ENCODE measurements at places on chromosomes 16 and 17. TPM values are rescaled to one million over a fixed set of nuclear protein-coding genes. Genes with fewer than 3 reads are reported as not detected.

DNA sequence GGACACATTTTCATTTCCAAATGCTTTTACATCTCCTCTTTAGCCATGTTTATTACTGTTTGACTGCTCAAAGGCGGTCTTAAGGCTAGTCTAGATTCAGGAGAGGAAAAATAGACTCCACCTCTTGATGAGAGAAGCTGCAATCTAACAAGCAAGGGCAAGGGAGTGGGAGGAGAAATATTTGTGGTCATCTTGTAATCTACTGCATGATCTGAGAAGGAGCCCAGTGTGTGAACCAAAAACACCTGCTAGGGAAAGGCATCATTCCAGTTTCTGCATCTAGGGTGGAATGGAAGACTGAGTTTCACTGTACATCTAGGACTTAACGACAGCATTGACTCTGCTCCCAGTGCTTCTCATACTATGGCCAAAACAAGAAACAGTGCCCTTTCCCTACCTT is 232.2 kb upstream of the HS3ST3A1 start:
- DNase-seq, result no peak

DNA sequence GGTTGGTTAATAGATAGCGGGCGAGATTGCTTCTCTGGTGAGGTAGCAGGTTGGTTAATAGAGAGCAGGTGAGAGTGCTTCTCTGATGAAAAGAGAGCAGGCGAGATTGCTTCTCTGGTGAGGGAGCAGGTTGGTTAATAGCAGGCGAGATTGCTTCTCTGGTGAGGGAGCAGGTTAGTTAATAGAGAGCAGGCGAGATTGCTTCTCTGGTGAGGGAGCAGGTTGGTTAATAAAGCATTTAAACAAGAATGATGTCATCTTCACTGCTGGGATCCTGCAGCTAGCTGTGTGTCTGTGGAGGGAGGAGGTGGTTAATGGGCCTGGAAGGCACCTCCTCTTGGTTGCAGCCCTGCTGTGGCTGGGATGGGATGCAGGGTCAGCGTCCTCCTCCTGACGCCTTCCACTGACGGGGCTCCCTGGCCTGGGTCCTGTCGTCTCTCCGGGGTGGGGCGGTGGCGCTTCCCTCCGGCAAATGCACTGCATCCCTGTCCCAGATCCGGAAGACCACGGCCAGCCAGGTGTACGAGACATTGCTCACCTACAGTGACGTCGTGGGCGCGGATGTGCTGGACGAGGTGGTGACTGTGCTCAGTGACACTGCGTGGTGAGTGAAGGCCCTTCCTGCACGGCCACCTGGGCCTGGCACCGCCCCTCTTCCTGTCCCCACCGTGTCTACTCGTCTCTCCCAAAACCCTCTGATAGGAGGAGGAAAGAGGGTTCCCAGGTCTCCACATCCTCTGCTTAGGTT is 99.2 kb upstream of the ZNF750 start:
- peak; percentile 79 for DNase-seq

TEX14 gene
- 0.09 TPM for polyA plus RNA-seq

DNA sequence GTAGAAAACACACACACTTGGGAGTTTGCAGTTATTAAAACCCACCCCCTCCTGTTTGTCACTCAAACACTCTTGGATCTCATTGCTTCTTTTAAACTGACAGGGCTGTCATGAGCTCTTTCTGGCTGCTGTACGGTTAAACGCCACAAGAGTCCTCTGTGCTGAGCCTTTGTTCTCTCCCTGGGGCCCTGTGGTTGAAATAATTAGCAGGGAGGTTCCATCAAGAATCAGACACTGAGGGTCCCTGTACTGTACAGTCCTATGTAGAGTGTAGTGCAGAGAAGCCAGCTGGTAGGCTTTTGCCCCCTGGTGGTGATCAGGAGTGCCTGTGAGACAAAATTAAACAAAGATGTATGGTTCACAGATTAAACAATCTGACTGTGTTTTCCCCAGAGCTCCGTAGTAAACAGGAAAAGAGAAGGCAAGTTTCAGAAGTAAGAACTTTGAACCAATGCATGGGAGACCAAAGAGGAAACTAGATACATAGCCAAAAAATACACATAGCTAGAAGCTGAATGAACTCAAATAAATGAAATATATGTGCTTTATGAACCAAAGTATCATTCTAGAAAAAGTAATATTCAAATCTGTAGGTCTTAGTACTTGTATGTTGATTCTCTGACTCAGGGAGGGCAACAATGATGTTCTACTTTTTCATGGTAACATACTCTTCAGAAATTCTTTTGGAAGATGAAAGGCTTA is 1.4 kb upstream of the SSH2 start:
- peak; percentile 79 for DNase-seq

DNA sequence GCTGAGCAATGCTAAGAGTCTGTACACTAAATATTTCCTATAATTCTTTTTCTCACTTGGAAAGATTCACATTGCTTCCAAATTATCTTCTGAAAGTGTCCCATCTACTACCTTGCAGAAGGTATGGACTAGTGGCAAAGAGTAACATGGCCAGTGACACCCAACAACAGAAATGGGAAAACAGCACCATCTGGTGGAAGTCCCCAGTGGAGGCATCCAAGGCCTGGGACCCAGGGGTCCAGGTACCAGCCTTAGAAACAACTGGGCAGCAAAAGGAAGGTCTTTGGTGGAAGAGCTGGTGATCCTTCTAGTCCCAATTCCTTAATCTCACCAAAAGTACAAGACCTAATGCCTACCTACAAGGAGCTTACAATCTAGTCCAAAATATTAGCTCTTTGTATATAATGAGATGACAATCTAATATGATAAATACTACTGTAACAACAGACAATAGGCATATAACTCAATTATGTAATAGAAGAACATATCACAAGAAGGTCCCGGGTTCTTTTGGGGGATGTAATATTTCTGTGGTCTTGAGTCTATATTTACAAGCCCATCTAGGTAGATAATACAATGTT is 55.3 kb downstream of the SKAP1 start:
- no peak for DNase-seq

- no peak for DNase-seq
Observed at GRCh38 chr16:58843675-58844074, 109.6 kb upstream of the GOT2 start.

DNA sequence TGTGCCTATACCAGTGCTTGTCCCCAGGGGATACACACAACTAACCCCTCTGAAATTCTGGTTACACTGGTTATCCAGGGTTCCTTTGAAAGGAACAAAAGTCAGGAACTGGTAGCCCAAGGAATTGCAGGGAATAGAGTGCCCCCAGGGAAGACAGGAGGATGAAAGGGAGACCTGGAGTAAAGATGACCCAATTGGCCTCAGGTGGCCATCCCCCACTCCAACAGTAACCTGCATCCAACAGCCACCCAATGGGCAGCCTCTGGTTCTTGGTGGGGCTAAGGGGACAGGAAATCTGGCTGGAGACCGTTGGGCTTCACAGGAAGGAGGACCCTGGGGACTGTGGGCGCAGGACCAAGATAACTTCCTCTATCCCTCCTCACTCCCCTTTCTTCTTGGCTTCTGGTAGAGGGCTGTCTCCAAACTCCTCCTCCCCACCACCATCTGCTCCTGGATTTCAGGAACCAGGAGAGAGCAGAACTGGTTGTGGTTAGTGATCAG is 826 bp upstream of the MPO start:
- no peak for DNase-seq

GFAP gene
- 2.3 TPM for polyA plus RNA-seq

DNA sequence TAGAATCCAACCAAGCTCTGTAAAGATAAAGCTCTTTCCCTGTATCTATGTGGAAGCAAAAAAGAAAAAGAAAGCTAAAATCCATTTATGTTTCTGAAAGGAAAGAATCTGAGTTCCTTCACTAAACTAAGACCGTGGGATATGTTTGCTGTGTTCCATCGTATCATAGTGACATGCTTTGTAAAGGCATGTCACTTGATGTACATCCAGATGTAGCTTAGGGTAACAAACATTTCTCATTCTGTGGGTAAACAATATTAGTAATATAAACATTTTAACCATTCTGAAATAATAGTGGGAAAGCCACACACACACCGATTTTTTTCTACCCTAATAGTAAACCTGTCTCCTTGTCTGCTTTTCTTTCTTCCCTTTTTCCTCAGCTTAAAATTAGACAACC is 78.1 kb downstream of the TUBD1 start:
- no peak for DNase-seq

GRCh38 chr17:13363771-13364170 is 238.0 kb downstream of the HS3ST3A1 start:
- no peak for DNase-seq

- peak; percentile 74 for DNase-seq
Observed at GRCh38 chr17:385178-385835, 32.7 kb upstream of the RPH3AL start.

PLK1 gene
- 0.71 TPM for polyA plus RNA-seq

MYH11 gene
- polyA plus RNA-seq, result 40.2 TPM

GRCh38 chr17:12979246-12979645 is 38.6 kb downstream of the ELAC2 start:
- no peak for DNase-seq

GRCh38 chr17:56845934-56846333 is 12.0 kb downstream of the DGKE start:
- DNase-seq, result no peak

DNA sequence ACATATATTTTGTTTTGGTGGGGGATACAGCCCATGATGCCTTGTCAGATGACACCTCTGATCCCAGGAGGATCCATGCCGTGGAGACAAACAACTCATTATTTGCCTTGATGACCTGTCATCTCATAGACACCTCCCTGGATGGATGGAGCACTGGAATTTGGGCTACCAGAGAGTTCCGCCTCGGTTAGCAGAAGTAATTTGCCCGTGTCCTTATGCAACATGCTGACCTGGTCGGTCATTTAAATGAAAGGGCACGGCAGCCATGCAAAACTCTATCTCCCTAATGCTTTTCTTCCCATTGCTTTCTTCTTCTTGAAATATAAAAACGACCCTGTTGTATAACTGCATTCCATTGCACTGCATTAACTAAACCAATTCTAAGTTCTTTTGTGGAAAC is 145.3 kb downstream of the GRIN2A start:
- DNase-seq, result peak; percentile 67

- no peak for DNase-seq
Observed at GRCh38 chr16:64704386-64704785, 417.5 kb downstream of the CDH11 start.

MEOX1 gene
- not detected for polyA plus RNA-seq

C17orf107 gene
- 2.5 TPM for polyA plus RNA-seq

TBC1D3B gene
- polyA plus RNA-seq, result 1.3 TPM

DNA sequence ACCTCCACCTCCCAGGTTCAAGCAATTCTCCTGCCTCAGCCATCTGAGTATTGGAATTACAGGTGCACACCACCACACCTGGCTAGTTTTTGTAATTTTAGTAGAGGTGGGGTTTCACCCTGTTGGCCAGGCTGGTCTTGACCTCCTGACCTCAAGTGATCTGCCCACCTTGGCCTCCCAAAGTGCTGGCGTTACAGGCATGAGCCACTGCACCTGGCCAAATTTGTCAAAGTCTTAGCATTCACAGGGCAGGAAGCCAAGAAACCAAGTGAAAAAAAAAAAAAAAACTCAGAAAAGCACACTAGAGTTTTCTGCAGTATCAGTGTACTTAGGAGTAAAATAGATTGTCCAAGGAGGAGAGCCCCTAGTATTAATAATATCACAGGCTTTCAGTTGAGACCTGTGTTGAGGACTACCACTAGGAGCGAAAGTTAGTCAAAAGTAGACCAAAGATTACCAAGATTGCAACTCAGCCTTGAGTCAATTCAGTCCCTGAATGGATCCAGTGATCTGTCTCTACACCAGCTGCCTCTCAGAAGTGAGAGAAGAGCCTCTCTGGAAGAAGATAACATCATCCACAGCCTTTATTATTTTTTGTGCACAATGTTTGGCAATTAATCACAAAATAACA is 159.7 kb downstream of the CEP112 start:
- DNase-seq, result no peak

SAMD14 gene
- polyA plus RNA-seq, result 3.7 TPM

PRPSAP1 gene
- polyA plus RNA-seq, result 39.9 TPM

TNFRSF17 gene
- not detected for polyA plus RNA-seq

Measured in kidney (tissue), 22 donors.